ENCODE measurements at places on chromosomes 3 and 15.

GRCh38 chr3:134857356-134857755 lies 62.3 kb downstream of the EPHB1 start:
- no peak for DNase-seq

- no peak for DNase-seq
These were observed 15.0 kb upstream of the TM6SF1 start for GRCh38 chr15:83092309-83092976.

DNA sequence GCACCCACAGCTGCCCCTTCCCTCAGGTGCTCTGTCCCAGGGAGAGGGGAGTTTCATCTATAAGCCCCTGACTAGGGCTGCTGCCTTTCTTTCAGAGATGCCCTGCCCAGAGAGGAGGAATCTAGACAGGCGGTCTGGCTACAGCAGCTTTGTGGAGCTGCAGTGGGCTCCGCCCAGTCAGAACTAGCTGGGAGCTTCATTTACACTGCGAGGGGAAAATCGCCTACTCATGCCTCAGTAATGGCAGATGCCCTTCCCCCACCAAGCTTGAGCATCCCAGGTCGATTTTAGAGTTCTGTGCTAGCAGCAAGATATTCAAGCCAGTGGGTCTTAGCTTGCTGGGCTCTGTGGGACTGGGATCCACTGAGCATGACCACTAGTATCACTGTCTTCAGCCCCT lies 181.2 kb upstream of the RARB start:
- DNase-seq: no peak

- DNase-seq: no peak
These were observed 50.2 kb downstream of the KCNAB1 start for GRCh38 chr3:156170571-156170970.

DNA sequence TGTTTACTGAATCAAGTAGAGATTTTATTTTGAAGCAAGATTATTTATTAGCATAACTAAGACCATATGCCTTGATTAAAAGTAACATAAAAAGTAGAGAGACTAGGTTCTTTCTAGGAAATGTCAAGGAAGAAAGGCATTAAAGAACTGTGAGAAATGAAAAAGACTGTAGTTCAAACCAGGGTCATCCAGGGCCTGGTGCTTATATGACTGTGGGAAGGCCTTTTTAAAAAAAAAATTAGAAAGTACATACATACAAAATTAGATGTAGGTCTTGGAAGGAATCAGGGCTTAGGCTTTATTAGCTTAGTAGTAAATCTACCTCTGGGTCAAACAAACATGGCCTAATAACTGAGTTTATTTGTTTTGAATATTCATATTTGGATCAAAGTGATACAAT lies 173.9 kb upstream of the TBL1XR1 start:
- no peak for DNase-seq

GRCh38 chr3:138230525-138230924 lies 43.4 kb downstream of the ARMC8 start:
- DNase-seq: no peak

DNA sequence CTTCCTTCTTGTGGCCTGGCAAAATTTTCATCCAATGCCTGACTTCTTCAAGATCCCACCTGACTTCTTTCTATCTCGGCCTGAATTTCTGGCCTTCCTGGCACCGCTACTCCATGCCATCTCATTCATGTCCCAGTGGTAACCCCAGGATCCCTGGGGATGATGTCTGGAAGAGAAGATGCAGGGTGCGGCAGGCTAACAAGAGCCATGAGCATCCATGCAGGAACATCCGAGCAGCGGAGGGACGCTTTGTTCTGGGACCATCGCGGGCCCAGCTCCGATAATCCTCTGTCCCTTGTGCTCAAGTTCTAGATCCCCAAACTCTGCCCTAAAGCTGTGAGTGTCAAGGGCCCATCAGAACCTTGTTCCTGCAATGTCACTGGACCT lies 10.9 kb downstream of the MYL3 start:
- no peak for DNase-seq

- no peak for DNase-seq
These were observed 9.1 kb downstream of the RAMAC start for GRCh38 chr15:82995076-82995475.

DNA sequence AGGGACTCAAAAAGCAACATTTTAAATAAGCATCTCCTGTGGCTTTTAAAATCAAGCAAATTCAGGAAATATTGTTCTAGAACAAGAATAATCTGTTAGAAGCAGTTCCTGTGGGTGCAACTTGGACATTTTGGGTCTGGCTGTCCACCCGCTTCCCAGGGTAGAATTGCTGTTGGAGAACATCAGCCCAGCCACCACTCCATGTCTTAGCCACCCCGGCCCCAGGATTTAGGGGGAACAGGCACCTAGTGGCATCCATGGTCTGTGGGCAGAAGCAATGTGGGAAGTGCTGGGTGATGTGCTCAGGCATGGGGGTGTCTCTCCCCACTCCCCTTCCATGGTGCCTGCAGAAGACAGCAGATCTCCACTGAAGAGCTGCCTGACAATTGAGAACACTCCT lies 162.6 kb downstream of the KLF13 start:
- no peak for DNase-seq

DNA sequence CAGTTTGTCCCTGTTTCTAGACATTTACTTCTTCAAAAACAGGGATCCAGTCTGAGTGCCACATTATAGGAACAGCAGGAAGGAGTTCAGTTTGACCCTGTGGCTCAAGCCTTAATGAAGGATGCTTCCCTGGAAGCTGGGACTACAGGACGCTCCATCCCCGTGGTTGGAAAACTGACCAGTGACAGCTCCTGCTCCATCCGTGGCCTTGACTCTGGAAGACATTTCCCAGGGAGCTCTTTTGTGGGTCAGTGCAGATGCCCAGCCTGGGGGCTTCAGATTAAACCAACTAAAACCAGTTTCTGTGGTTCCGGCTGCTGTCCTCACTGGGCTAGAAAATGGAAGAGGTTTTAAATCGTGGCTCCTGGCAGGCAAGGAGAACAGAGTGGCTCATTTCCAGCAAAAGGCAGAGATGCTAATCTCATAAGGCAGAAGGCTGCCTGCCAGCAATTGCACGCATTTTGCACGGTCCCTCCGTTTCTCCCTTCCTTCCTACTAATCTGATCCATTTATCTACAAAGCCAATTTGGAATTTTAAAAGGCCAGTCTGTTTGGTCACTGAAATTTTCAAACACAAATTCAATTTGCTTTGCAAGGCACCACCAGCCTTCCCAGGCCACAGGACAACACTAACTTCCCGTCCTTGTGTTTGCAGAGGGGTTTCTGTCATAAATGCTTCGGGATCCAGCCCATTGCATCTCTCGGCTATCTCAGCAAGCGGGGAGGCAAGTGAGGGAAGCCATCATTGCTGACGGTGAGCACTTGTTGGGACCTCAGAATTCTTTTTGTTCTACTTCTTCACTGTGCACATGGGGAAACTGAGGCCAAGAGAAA lies 6.2 kb upstream of the SSUH2 start:
- DNase-seq: no peak

DNA sequence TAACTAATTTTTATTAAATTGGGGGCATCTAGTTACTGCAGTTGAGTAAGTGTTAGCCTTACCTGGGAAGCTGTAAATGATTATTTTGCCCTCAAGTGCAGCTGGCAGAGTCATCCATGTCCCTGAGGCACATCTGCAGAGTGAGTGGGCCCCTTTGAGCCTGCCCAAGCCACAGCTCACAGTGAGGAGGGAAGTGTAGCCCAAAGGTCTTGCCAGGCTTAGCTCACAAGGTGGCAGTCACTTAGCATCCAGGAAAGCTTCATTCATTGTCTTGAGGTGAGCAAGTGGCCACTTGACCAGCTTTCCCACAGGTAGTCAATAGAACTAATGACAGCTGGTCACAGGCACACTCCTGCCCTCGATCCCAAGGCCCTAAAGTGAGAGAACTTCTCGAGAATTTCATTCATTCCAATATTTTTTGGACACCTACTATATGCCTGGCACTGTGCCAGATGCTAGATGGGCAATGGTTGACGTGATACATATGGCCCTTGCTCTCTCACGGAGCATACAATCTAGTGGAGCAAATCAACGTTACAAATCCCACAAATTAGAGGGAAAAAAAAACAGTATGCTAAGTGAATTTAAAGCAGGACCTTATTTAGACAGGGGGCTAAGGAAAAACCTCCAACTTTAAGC lies 163.3 kb upstream of the IL12A start:
- no peak for DNase-seq

GRCh38 chr15:98725874-98726273 lies 77.5 kb downstream of the IGF1R start:
- no peak for DNase-seq

GRCh38 chr15:78854833-78855372 lies 17.8 kb upstream of the MORF4L1 start:
- DNase-seq: no peak

GRCh38 chr3:156429125-156429524 lies 125.8 kb downstream of the SSR3 start:
- no peak for DNase-seq

- DNase-seq: no peak
These were observed 25.1 kb upstream of the MTMR10 start for GRCh38 chr15:31016446-31016915.

DNA sequence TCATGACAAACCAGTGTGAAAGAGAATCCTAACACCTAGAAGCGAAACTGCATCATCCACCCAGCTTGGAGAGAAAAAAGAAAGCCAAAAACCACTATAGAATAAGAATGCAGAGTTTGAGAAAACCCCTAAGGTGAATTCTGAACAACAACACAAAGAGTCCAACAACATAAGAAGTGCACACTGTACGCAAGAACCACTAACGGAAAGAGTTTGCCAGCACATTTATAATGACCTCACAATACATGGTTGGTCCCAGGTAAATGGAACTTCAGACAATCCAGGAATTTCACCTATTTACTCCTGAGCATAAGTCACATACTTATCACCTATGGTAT lies 128.3 kb upstream of the BHLHE40 start:
- DNase-seq: no peak

DNA sequence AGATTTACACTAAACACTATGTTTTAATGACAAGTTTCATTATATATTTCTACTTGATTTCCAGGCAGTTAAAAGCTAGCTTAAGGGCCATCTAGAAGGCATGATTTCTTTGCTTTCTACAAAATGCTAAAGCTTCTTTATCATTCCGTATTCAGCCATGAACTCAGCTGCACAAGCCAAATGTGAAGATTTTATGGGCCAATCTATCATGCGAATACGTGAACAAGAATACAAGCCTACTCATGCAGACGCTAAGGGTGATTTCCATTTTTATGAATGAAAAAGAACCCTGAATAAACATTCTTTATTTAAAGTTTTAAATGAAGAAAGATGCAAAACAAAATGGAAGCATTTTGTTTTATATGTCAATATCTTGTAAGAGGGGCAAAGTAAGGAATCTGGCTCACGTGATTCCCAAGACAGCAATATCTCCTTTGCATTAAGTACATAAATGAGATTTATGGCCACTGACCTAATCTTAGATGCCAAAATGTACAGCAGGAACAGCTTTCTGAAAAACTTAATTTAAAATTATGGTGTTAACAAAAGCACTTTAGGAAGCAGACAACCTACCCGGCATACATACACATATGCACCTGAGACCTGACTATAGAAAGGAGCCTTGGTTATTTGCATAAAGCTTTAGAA lies 215.8 kb downstream of the DPH6 start:
- DNase-seq: no peak

- no peak for DNase-seq
These were observed 13.4 kb downstream of the FOXL2NB start for GRCh38 chr3:138960417-138960852.

DNA sequence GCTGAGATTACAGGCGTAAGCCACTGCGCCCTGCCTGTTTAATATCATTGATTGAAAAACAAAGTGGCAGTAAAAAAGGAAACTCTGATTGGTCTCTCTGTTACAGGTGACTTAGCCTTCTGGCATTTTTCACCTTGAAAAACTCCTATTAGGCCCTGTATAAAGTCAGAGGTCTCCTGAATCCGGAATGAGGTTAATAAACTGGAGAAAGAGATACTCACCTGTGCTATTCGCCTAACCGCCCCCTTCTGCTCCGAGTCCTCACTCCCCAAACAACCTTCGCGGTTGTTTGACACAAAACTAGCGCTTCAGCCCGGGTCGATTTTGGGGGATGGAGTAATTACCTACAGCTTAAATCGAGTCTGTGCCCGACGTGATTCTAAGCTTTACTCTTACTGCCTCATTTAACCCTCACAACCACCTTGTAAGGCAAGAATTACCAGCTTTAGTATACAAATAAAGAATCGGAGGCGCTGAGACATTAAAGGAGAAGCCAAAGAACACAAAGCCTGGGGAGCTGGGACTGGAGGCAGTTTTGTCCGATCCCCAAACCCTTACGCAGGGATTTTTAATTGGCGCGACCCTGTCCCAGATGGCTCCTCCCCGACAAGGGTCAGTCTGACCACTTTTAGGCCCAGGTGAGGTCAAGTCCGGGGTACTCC lies 441 bp downstream of the CEP70 start:
- peak; percentile 16 for DNase-seq

DNA sequence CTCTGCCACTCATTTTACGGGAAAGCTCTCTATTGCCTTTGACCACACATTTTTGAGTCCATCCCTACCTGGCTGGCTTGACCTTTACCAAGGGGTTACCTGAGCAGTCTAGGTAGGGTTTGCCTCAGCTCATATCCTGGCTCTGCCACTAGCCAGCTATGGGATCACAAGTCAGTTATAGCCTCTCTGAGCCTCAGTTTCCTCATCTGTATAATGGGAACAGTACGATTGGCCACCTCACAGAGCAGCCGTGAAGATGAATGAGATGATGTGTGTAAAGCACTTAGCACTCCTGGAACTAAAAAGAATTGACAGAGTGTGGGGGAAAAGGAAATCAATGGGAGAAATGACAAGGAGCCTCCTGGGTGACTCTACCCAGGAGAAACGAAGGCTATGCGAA lies 28.0 kb downstream of the SPATA12 start:
- no peak for DNase-seq

- DNase-seq: no peak
These were observed 1.7 kb downstream of the P2RY14 start for GRCh38 chr3:151276687-151277042.

Data from LoVo (cell line).